Kasumi-1 (cell line): ENCODE measurements at places on chromosomes 1 and 21.

DNA sequence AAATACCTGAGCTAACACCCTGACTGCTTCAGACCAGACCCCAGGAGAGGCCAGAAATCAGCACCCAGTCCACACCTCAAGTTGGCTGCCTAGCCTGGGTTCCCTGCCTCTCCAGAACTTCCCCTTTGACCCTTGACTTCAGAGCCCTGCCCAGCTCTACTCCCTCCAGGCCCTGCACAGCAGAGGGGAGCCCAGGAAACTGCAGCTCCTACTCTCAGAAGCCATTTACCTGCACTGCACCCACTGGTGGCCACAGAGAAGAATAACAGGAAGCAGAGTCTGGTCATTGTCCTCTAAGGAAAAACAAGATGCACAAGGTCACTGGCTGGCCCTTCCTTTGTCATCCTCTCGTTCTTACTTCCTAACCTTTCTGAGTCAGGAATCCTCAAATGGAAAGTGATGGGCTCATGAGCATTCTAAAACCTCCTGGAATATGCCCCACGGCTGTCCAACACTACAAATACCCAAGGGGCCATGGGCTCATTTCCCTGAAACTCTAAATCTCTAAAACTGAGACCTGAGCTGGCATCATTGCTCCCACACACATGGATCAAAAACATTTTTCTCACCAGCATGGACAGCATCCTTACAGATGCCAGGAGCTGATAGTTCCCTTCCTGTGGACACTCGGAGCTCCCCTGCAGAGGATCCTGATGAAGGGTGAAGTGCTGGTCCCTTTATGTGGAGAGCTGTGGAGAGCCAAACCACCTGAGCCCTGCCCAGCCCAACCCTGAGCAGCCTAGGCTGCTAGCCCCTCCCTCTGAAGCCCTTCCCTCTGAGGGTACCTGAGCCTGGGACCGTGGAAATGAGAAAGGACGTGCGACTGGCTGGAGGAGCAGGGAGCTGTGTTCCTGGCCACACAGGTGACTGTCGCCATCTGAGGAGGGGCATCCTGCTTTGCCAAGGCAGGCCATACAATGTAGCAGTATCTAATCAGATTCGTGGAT, at the start of gene ITLN2:
Gene ITLN2 (minus strand): TSS at position 652 of the 947 bp plus-strand sequence. CDS start 68 bp downstream, at position 584.
- DNase-seq: peak; percentile 55

DNA sequence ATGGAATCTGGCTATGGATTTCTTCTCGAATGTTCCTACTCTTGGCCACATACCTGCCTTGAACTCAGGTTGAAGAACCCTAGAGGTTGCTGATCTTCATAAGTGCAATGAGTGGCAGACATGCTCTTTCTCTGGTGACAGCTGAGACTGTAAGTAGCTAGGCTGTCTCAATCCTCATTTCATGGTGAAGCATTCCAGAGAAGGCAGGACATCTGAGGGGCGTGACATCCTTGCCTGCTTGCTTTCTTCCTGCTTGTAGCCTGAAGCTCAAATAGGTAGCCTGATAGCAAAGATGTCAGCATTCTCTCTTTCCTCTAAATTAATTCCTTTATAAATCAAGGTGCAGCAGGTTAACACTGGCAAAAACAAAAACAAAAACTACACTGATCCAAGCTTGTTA, 114.6 kb upstream of the MAGI3 start:
- no peak for DNase-seq

DNA sequence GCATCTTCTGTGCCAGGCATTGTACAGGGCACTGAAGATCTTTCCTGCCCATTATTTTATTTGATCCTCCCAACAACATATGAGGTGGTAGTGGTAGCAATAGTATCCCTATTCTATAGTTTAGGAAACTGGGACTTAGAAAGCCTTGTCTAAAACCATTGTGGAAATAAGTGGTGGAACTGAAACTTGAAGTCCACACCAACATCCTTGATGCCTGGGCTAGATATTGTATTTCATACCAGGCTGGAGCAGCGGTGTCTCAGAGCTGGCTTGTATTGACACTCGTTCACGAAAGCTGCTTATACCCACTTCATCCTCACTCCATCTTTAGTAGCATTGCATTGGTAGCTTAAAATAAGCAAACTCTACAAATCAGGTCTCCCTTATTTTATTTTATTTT, 9.7 kb upstream of the CTSS start:
- DNase-seq: no peak

- DNase-seq: no peak
Observed at GRCh38 chr21:46217511-46218196, 10.9 kb downstream of the LSS start.

- no peak for DNase-seq
Observed at GRCh38 chr1:36006941-36007500, 76.1 kb downstream of the AGO3 start.

DNA sequence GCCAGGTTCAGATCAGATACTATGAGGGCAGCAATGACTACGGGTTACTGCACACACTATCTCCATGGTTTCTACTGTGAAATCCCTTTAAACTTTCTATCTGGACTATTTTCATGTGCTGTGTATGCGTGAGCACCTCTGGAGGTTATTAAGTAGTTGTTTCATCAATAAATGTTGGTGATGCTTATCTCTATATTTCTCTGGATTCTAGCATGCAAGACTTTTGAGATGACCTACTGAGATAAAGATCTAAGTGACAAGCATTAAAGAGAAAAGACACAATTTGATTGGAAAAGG, 194.0 kb downstream of the NRIP1 start:
- no peak for DNase-seq

- DNase-seq: no peak
Observed at GRCh38 chr1:19861034-19861433, 21.2 kb upstream of the OTUD3 start.

- DNase-seq: no peak
Observed at GRCh38 chr1:1171161-1171545, 2.5 kb upstream of the TTLL10 start.

GRCh38 chr1:151362308-151363155, 10.0 kb downstream of the SELENBP1 start:
- DNase-seq: no peak

DNA sequence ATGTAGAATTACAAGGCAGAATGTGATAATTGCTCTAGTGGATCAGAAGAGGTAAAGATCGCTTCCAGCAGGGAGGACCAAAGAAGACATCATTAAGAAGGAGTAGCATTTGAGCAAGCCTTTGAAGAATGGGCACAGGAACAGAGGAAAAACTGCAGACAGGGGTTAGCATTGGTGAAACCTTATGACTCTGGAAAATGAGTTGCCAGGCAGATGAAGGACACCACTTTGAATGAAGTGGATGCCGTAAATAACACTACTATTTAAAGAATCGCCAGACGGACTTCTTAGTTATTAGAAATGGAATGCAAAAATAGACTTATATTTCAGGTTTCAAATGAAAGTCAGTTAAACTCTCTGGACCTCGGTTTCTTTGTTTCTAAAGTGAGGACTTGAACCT, 727.7 kb downstream of the USP25 start:
- no peak for DNase-seq

DNA sequence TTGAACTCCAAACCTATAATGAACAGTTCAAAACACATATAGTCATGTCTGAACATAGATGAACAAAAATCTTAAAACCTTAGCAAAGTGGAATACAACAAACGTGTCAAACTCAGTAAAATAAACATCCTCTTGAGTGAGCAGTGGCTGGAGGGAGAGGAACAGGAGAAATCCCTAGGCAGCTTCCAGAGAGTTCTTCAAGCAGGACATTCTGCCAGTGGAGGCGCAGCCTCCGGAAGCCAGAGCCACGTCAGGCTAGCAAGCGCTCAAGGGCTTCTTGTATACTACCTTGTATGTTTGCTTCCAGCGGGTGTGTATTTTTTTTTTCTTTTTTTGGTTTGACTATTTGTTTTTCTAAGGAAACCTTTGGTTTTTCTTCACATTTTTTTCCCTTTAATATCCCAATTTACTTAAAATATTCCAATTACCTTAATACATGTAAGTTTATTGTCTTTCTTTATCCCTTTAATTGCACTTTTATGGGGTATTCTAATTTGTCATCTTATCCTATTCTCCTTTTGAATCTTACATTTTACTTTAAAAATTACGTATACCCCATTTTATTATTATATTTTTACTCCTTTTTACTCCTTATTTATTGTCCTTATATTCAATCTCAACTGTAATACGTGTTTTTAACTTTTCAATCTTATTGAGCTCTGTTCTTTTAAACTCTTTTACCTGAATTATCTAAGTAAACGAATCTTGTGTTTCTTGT, 42.0 kb downstream of the COLGALT2 start:
- no peak for DNase-seq

GRCh38 chr1:26122988-26123973, 11.7 kb downstream of the PDIK1L start:
- DNase-seq: no peak

- no peak for DNase-seq
Observed at GRCh38 chr1:201350884-201351283, 26.6 kb downstream of the TNNT2 start.

GRCh38 chr1:21497466-21498061, 11.7 kb upstream of the ALPL start:
- DNase-seq: no peak

DNA sequence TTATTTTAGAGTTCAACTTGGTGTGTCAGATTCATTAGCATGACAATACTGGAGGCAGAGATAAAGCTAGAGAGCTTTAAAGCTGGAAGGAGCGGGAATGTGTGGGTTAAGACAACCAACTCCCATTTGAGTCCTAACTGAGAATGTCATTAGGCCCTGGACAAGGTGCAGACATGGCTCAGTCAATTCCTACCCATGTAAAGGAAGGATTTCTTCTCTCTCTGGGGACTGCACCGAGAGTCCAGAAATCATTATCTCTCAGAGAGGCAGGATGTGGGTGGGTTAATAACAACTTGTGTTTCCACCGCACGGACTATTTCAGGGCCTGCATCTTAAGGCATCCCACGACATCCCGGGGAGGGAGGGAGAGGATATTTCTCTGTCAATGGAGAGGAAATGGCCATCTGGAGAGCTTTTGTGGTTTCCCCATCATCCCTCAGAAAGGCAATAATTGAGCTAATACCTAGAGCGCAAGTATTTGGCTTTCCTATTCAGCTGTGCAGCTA, 46.7 kb upstream of the SARS1 start:
- DNase-seq: peak; percentile 5

DNA sequence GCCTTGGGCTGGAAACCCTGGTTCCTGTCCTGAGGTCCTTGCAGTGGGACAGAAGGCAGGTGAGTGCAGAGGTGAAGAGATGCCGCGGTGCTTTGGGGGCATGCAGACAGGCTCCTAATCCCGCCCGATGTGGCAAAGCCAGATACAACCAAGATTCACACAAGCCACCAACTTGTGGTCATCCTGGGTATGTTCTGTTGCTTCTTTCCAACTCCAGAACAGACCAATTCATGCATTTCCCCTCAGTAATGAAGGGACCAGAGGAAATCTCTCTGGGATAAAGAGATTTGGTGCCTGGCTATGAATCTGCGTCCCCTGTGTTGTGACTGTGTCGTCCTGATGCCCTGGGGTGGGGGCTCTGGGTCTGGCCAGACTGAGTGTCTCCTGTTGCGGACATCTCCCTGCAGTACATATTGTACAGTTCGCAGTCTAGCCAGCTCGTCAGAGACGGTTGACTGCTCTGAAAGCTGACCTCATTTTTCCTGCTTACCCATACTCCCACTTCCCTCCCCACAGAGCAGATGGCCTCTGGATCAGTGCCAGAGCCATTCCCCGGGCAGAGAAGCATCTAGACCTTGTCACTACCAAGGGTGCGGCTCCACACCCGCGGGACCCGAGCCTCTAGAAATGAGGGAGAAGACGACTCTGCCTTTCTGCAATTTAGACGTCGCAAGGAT, 216.3 kb downstream of the KIF26B start:
- no peak for DNase-seq
